NCI-H1694 treated with DMSO at 0.1 percent for 48 hours (cell line): ENCODE measurements at places on chromosomes 4 and X.
A peak's percentile ranks its signal among the peaks of the same experiment; 100 is the strongest.

GRCh38 chr4:5782829-5783476 is 72.0 kb downstream of the EVC start:
- no peak for DNase-seq

DNA sequence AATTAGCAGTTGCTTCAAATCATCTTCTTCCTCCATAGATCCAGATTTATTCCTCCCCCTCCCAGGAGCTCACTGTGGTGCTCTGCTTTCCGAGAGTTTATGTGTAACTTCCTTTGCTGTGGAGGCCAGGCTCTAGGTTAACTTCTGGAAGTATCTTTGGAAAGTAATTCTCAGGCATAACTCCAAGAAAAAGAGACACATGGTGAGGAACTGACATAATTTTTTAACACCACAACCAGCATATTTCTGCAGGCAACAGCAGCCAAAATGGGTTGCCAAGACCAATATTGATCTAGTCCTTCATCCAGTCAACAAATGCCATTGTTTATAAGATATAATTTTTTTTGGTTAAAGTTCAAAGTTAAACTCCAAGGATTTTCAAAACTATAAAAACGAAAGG is 114.5 kb upstream of the RBPJ start:
- no peak for DNase-seq

DNA sequence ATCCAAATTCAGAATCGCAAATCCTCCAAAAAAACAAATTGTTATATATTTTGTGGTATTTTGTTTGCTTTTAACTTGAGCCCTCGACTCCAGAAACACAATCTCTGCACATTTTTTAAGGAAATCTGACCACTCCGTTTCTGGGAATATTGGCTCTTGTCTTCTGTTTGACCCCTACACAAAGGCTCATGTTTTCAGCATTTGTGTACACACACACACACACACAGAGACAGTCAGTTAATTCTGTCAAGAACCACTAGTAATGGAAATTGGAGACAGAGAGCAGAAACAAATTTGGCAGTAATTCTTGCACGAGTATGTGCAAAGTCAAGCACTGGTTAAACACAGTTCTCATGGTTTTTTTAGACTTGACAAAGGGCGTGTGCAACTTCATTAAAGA is 115.4 kb downstream of the AFAP1 start:
- no peak for DNase-seq

DNA sequence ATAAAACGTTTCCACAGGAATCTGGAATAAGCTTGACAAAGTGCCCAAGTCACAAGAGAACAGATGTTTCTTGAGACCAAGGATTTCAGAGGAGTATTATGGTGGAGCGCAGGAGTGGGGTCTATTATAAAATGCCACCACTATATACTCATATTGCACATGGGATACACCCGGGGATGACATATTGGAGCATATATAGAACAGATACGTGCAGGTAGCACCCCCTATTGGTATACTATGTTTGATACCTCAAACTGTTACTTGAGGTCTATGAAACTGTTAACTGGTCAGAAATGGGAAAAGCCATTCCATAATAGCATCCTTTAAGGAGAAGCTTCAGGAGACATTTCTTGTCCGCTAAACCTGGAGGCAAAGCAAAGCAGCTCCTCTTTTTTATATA is 86.0 kb downstream of the PCYT1B start:
- DNase-seq: no peak

DNA sequence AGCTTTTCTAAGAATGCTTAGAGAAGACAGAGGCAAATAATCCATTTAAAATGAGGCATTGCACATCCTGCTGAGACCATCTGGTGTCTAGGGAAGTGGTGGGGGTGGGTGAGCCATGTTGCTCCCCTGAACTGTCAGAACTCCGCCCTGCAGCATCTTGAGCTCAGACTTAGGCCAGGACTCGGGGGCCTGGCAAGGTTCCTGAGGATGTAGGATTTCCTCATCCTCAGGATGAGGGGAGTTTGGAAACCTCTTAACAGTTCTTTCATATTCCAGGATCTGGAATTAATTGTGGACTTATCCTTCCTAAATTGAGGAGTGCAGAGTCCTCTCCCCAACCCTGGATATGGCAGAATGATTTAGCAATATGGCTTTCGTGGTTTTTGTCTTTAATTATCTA is 6.6 kb downstream of the TLL1 start:
- no peak for DNase-seq

DNA sequence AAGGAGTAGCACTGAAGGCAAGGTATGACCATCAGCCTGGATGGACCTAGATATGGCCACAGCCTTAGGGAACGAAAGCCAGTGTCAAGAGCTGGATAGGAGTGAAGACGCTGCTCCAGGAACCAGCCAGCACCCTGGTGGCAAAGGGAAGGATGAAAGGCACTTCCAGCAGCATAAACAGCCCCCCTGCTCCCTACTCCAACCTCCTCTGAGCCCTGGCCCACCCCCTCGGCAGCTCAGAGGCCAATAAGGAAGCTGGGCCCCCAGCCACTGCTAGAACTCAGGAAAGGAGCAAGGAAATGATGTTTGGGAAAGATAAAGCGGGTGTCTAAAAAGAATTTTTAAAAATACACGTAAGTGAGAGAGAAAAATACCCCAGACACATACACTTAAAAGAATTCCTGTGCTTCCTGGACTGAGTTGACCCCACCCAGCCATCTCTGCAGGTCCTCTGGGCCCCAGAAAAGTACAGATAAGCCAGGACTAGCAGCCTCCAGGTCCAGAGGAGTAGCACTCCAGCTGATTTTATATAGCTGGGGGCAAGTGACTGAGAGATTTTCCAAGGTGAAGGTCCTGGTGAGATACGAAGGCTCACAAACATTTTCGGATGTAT is 170.4 kb downstream of the SHROOM4 start:
- DNase-seq: no peak

DNA sequence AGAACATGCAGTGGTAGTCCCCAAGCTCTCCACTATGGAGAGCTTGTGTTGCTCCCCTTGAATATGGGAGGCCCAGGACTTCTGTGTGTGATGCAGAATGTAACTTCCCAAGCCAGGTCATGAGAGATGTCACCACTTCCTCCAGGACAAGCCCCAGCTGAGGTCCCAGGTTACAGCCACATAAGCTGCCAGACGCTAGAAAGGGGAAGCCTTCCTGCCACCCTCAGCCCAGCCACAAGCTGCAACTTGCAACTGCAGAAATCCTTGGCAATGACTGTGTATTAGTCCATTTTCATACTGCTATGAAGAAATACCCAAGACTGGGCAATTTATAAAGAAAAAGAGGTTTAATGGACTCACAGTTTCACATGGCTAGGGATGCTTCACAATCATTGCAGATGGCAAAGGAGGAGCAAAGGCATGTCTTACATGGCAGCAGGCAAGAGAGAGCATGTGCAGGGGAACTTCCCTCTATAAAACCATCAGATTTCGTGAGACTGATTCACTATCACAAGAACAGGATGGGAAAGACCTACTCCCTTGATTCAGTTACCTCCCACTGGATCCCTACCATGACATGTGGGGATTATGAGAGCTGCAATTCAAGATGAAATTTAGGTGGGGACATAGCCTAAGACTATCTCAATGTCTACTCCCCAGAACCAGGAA is 91.5 kb upstream of the DHX15 start:
- no peak for DNase-seq

DNA sequence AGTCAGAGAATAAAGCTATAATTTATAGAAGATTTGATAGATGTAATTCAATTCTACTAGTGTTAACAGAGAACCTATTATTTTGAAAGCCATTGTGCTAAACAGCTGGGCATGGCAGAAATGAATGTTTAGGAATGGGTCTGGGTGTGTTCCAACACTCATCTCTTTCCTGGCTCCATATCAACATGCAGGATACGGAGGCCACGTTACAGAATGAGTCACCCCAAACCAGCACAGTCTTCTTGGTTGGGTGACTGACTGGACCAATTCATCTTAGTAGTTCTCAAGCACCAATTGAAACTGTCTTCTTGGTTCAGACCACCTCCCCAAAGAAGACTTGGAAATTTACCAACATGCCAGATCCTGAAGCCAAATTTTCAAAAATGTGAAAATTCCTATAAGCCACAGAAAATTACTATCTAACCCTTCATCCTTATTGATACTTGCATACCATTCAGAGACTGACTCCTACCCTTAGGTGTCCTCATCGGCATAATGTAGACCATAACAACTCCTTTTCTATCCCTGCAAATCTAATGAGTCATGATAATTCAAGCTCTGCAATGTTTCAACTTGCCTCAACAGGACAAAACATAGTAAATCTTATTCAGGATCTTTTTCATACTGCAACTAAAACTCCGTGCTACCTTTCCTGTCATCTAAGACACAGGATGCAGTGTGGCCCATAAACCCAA is 52.0 kb upstream of the ATOH1 start:
- peak; percentile 21 for DNase-seq

DNA sequence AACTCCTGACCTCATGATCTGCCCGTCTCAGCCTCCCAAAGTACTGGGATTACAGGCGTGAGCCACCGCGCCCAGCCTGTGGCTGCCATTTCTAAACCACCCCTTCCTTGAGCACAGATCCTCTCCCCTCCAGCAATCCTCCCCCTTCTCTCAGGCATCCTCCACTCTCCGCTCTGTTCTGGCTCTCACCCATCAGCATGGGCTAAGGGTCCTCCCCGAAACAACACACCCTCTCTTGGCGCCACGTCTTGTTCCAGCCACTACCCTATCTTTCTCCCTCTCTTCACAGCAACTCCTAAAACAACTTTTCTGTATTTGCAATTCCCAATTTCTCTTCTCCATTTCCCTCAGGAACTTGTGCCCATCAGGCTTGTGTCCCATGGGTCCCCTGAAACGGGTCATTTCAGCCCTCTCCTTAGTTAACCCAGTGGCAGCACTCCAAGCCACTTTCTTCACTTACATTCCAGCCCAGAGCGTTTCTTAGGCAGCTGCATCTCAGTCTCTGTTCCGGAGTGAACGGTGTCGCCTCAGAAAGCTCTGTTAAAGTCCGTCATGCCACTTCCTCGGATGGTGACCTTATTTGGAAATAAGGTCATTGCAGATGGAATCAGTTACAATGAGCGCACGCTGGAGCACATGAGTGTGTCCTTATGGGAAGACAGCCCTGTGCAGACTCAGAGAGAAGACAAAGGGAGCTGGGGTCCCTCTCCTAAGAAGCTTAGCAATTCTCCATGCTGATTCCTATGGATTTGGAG is 28.3 kb upstream of the CLDN24 start:
- DNase-seq: no peak

- no peak for DNase-seq
These were observed 7.1 kb upstream of the C4orf54 start for GRCh38 chr4:99664716-99665115.

DNA sequence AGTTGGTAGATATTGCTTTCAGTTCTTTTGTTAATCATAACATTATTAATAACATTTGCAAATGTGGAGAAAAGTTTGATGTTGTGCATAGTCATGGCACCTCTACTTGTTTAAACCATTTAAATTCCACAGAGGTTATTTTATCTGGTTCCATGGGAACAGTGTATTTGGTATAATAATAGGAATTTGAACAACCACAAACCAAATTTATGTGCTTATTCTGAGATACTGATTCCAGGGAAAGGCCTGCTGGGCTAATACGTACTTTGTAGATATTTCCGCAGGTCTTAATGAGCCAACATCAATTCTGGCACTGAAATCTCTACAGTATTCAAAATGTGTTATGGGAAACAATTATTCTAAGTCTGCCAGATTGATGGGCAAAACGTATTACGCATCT is 319.0 kb downstream of the DKK2 start:
- DNase-seq: no peak

GRCh38 chr4:2065106-2065930 is 6.2 kb downstream of the NAT8L start:
- DNase-seq: no peak

DNA sequence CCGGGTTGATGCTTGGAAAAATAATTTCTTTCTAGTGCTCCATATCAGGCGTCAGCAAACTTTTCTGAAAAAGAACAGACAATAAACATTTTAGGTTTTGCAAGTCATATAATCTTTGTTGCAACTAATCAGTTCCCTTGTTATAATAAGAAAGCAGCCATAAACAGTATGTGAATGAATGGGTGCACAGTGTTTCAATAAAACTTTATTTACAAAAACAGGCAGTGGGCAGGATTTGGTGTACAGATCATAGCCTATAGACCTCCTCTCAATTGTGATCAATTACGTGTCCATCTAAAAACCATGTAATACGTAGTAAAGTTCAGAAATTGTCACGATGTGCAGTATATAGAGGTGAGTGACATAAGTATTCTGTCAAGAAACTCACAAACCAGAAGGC is 143.4 kb downstream of the AREG start:
- DNase-seq: no peak
